ENCODE measurements at places on chromosomes 5 and 9.

DNA sequence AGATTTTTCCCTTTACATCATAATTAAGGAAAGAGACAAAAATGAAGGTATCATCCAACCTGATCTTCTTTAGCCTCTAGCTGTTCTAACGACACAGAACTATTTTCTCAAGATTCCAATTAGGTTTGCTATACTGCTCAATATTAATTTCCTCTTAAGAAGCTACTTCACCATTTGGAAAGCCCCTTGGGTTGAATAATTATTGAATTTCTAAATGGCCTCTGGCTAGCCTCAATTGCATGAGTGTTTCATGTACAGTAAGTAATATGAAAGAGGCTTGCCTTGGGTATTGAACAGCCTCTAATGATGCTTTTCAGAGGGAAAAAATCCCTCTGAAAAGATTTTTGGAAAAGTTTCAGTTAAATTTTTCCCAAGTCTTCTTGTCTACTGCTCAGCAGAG, 3.7 kb upstream of the MOB3B start:
- no peak for DNase-seq

DNA sequence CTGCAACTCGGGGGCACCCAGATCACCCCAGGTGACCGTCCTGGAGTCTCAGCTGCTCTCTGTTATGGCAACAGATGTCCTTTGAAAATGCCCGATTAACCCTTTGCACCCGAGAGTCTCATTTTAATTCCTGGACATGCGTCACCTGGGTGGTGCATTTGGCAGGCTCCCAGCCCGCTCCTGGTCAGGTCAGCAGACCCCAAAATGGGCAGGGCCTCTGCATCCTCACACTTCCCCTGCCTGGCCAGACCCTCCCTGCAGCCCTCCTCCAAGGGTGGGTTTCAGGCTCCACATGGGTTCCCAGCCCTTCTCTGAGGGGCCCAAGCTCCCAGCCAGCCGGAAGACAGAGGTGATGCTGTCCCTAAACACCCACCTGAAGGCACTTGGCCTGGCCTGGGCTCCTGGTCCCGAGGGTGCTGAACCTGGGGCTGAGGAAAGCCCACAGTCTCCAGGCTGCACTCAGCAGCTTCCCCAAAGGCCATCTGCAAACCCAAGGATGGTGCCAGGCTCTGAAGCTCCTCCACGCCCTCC, 69.4 kb downstream of the PSMB7 start:
- no peak for DNase-seq

GRCh38 chr5:132753135-132753987, 6.1 kb downstream of the CCNI2 start:
- DNase-seq, result no peak

- no peak for DNase-seq
These were observed 145.0 kb upstream of the TNC start for GRCh38 chr9:115262952-115263351.

DNA sequence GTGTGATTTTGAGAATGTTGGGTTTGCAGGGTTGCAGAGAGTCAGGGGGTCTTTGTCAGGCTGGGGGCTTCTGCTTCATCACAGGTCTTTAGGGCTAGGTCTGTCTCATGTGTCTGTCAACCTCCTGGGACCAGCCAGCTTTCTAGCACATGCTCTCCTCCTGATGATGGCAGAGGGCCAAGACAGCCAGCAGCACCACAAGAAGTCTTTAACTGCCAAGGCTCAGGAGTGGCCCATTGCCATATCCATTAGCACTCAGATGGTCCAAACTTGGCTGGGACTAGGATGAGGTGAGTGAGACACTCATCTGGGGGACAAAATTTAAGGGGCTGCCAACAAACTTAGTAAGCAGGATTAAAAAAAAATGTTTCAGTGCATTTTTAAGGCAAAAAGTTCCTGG, 384.2 kb upstream of the CDH10 start:
- DNase-seq, result peak; percentile 52

DNA sequence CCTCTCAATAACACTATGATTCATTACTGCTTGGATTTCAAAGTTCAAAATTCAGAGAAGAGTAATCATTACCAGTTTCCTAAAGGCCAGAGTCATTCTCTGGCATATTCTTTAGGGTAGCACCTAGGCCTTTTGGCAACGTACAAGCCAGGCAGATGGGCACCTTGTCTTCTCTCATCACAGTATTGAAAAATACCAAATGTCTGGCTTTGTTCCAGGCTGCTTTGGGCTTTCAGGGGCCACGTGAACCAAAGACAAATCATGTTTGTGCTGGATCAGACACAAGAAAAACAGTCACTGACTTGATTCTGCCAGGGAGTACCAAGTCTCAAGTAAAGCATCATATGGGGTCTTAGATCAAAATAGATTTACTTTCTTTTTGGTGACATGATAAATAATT, 15.5 kb downstream of the MEGF9 start:
- DNase-seq, result peak; percentile 94

GRCh38 chr5:43231977-43232376, 40.0 kb downstream of the NIM1K start:
- peak; percentile 23 for DNase-seq

- no peak for DNase-seq
These were observed 114.1 kb downstream of the SYK start for GRCh38 chr9:90915693-90916092.

DNA sequence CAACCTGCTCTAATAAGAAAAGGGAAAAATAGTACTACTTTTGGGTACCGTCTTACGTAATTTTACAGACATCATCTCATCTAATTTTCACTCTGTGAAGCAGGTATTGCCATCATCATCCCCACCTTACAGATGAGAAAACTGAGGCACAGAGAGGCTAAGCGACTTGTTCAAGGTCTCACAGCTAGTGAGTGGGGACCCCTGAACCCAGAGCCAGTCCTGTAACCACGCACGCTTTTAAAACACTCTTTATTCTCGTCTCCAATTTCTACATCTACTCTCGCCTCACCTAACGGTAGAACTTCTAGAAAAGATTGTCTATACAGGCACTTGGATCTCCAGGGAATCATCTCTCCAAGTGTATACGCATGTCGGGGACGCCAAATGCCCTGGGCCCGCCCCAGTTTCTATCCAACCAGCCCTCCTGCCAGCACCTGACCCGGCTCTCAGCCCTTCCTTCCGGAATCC, 1.5 kb upstream of the TRAF1 start:
- no peak for DNase-seq

- DNase-seq, result peak; percentile 11
These were observed 90.9 kb upstream of the BOD1 start for GRCh38 chr5:173707392-173707791.

DNA sequence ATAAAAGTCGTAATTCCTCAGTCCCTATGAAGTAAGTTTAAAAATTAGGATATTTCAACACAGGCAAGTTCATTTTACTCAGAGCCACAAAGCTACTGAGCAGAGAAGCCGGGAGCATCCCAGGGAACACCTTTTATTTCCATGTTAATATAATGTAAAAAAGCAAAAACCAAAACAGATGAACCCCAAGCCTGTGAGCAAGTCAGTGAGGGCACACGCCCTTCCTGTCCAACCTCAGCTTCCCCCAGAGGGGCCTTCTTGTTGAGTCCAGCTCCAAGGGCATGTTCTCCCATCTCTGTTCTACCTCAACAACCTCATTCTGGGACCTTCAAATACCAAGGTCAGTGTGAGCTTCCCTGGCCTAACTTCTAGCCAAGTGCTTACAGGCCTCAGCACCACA, 24.8 kb downstream of the NSUN2 start:
- DNase-seq, result no peak

- DNase-seq, result no peak
These were observed 191.0 kb upstream of the KIF2A start for GRCh38 chr5:62115014-62115413.

GRCh38 chr9:126723807-126724172, 81.0 kb upstream of the ZBTB43 start:
- no peak for DNase-seq

GRCh38 chr5:77235846-77236721, 25.6 kb downstream of the PDE8B start:
- no peak for DNase-seq

GRCh38 chr5:191036-191948, at the start of gene LRRC14B:
Gene LRRC14B (plus strand): TSS chr5:191495. CDS start chr5:191539, 44 bp downstream.
- DNase-seq, result peak; percentile 34

DNA sequence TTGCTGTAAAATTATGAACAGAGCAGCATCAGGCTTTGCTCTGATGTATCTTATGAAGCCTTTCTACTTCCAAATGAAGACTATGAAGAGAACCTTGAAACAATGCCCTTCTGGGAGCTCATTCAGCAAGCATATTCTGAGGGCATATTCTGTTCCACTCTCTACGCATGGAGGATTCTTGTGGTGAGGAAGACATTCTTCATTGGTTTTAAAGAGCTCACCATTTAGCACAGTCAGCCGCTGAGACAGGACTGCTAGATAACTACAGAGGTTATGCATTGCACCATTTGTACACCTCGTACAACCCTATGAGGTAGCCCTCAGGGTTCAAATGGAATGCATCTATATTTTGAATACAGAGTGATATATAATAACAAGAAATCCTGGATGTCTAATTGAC, 61.0 kb downstream of the INVS start:
- no peak for DNase-seq

DNA sequence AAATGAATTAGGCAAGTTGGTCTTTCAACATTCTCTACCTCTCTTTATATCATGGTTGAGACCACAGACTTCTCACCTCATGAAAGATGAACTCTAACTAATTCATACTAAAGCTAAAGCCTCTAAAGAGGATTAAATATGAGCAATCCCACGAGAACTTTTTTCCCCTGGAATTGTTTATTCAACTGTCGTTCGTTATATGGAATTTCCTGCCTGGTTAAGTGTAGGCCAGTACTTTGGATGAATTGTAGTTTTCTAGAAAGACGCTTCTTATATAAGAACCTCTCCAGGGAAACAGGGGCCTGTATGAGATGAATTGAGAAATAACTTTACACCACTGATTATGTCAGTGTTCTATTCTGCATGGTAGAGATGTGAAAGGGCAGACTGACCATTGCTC, 42.9 kb downstream of the PDCD1LG2 start:
- no peak for DNase-seq

GRCh38 chr9:570187-570586, 271.3 kb upstream of the DMRT1 start:
- no peak for DNase-seq

GRCh38 chr5:38022631-38023030, 182.8 kb upstream of the GDNF start:
- DNase-seq, result no peak

- DNase-seq, result no peak
These were observed 130.9 kb upstream of the ADAMTS16 start for GRCh38 chr5:5009240-5009639.

DNA sequence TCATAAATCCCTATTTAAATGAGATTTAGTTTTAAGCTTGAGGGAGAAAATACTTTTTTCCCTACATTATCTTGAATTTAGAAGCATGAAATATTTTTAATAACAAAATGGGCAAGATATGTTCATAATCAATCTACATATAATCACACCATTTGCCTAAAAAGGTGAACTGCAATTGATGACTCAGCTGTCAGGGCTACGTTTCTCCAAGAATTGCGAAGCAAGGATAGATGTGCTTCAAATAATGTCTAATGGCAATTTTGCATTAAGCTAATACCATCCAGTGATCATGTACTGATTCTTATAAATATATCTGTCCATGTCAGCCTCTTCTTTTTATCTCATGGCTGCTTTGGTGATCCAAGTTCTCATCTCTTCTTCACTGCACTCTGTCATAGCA, 404.4 kb downstream of the MAN2A1 start:
- no peak for DNase-seq

GRCh38 chr9:96126321-96126881, 175.6 kb downstream of the HSD17B3 start:
- no peak for DNase-seq

GRCh38 chr9:109121232-109121796, 1.6 kb upstream of the TMEM245 start:
- no peak for DNase-seq

GRCh38 chr5:127170918-127171600, 97.8 kb upstream of the C5orf63 start:
- DNase-seq, result no peak

GRCh38 chr9:15541872-15542271, 11.0 kb upstream of the CCDC171 start:
- no peak for DNase-seq

DNA sequence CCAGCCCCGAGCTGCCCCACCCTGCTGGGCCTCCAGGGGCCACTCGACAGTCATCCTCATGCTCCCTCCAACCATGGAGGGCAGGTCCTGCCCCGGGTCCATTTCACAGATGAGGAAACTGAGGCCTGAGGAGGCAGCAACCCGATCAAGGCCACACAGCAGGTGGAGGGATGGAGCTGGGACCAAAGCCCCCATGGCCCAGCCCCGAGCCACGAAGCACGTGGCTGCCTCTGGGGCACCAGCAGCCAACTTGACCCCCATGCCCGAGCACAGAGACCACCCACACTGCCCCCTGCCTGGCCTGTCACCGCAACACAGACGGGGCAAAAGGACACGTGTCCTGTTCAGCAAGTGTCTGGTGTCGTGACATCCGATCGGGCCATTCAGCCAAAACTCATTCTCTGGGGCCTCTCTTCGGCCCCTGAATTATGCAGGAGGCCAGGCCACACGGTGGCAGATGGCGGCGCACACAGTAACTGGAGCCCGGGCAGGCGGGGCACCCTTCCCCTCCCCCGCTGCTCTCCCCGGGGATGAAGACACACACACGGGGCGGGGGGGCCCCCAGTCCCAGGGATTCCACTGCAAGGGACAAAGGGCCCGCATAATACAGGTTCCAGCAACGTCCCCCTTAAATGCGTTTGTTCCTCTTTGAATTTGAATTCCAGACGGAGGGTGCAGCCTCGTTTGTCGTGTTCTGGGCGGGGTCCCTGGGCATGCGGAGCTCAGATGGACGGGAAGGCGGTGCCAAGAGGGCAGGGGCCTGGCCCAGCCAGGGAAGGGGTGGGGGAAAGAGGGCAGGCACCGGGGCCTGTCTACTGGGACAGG, 29.4 kb upstream of the TMEM250 start:
- no peak for DNase-seq

DNA sequence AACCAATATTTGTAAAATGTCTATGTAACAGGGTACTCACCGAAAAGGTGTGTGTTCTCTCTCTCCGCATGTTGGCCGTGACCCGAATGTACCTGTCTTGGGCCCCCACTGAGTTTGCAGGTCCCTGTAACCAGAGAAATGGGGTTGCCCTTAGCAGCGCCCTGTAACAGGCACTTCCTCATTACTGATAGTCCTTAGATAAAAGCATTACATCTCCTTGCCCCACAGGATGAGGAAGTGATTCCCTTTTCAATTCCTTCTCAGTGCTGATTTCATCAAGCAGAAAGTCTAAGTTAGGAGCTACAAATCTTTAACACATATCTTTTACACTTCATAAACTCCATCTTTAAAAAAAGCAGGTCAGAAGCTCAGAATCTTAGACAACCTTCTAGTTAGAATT, 15.2 kb upstream of the HMHB1 start:
- no peak for DNase-seq

DNA sequence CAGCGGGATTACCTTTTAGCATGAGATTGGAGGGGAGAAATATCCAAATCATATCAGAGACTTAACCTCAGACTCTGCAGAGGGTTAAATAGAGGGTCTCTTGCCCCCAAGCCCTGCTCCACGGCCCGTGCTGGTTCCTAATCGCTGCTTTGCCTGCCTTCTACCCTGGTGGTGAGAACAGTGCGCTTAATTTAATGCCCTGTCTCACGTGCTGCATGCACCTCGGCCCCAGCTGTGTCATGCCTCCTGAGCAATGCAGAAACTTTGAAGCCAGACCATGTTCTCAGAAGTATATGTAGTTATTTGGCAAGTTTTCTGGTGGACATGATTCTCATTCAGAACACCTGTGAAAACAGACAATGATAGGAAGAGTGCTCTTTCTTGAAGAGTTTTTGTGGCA, 1.4 kb downstream of the OTULIN start:
- DNase-seq, result peak; percentile 29

- DNase-seq, result peak; percentile 12
These were observed 104.0 kb downstream of the GDNF start for GRCh38 chr5:37735649-37736347.
